ENCODE measurements at places on chromosomes 16 and 17.

DNA sequence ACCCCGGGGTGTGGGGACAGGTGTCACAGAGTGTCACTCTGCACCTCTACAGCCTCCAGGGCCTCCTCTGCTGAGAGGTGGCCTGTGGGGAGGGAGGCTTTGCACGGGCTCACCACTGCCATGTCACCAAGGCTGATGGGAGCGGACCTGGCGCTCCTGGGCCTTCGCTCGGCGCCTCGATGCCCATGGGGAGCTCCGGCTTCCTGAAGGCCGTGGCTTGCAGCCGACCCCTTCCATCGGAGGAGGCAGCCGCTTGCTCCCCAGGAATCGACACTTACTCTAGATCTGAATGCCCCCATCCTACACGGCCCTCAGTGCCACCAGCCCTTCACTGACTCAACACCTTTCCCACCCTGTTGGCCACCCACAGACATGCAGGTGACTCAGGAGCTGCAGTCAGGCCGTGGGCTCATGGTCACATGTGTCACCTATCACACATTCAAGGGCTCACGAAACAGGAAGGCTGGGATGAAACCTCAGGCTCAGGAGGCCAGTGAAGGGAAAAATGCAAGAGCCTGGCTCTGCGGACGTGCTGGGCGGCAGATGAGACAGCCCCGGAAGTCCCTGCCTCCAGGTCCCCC lies 11.9 kb downstream of the LGALS3BP start:
- DNase-seq = no peak

DNA sequence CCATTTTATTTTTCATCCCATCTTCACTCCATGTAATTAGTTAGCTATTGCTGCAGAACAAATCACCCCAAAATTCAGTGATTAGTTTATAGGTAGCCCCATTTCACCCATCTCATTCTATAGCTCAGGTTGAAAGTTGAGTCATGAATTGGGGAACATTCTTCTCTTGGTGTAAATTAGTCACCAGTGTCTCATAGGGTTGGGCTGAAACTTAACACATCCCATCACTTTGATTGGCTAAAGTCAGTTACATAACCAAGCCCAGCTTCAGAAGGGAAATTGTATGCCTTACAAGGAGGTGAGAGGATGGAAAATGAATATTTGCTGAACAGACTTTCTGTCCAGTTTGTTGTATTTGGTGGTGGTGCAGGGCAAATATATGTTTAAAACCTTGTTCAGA lies 477.5 kb downstream of the WWOX start:
- peak; percentile 6 for DNase-seq

GRCh38 chr17:40076591-40076990 lies 13.8 kb downstream of the THRA start:
- no peak for DNase-seq

- DNase-seq = no peak
Observed at GRCh38 chr16:1859650-1860049, 12.3 kb downstream of the MEIOB start.

DNA sequence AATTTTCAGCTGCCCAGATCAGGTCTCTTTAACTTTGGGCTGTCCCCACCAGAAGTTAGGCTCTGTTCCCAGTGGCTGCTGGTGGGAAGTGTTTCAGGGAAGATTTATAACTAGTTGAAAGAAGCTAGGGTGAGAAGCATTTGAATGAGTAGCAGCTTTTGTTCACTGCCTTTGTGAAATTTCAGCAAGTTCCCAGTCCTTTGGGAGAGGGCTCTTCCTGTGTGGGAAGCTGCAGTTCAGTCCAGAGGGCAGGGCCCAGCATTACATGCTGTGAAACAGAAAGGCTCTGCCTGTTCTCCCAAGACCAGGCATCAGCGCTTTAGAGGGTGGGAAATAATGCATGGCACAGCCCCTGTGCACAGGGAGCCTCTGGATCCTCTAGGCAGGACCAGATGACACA lies 17.8 kb downstream of the PROCA1 start:
- no peak for DNase-seq

GRCh38 chr16:2663553-2664546 lies 18.5 kb upstream of the KCTD5 start:
- peak; percentile 40 for DNase-seq

DNA sequence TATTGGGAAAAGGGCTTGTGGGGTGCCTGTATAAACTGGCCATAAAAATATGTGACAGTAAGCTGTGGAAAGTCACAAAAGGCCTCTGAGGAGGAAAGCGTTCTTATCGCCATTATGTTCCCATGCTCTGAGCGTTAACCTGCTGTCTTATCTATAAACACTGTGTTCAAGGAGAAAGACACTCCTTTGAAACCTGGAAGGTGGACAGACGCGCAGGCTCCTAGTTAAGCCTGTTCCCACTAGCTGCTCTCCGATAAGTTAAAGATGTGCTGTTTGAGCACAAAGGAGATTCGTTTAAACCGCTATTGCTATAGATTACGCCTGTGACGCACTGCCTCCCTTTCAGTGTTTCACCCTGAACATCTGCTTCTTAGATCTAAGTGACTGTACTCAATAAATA lies 5.2 kb downstream of the ALOX12B start:
- no peak for DNase-seq

- peak; percentile 41 for DNase-seq
Observed at GRCh38 chr16:24253192-24253591, 2.9 kb upstream of the CACNG3 start.

DNA sequence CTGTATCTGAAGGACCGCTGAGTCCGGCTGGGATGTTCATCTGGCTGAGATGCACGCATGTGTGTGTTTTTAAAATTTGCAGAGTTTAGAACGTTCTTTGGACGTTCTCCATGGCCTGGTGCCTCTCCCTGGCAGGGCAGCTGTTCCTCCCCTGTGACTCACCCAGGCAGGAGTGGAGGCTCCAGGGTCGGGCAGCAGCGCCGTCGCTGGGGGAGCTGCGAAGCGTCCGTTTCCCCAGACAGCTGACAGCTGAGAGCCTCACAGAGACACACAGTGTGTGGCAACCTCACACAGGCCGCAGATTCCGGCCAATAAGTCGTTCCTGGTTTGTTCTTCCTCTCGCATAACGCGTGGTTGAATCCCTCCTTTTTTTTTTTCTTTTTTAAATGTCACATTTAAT lies 80.6 kb downstream of the OR1D5 start:
- peak; percentile 37 for DNase-seq

- no peak for DNase-seq
Observed at GRCh38 chr16:3490911-3491629, 4.2 kb downstream of the C16orf90 start.
